ENCODE measurements at places on chromosomes 1 and 21.

DNA sequence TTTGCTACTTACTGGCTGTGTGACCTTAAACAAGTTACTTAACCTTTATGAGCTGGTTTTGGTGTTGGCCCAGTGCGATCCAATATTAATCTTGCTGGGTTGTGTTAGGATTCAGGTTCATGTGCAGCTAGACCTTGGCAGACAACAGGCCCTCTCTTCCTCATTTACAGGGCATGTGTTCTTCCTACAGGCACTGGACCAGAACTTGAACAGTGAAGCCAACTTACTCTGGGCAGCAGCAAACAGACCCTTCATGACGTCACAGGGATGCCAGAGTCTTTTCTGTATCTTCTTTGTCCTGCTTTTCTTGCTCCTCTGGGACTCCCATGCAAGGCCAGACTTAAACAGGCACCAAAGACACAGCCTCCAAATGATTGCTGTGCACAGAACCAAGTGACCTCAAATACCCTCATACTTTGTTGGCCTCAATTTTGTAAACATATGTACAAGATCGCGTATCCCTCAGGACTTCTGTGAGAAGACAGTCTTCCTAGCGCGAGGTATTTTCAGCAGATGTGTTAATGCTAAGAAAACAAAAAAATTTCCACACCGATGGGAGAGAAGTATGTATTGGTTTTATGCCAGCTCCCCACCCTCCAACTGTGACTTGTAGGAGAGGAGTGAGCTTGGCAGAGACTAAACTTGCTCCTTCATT, 73.7 kb downstream of the URB2 start:
- no peak for DNase-seq

- DNase-seq = no peak
These were observed 65.9 kb upstream of the ATP5PO start for GRCh38 chr21:33981391-33982101.

GRCh38 chr1:116725798-116726197, 28.4 kb upstream of the CD2 start:
- DNase-seq = no peak

DNA sequence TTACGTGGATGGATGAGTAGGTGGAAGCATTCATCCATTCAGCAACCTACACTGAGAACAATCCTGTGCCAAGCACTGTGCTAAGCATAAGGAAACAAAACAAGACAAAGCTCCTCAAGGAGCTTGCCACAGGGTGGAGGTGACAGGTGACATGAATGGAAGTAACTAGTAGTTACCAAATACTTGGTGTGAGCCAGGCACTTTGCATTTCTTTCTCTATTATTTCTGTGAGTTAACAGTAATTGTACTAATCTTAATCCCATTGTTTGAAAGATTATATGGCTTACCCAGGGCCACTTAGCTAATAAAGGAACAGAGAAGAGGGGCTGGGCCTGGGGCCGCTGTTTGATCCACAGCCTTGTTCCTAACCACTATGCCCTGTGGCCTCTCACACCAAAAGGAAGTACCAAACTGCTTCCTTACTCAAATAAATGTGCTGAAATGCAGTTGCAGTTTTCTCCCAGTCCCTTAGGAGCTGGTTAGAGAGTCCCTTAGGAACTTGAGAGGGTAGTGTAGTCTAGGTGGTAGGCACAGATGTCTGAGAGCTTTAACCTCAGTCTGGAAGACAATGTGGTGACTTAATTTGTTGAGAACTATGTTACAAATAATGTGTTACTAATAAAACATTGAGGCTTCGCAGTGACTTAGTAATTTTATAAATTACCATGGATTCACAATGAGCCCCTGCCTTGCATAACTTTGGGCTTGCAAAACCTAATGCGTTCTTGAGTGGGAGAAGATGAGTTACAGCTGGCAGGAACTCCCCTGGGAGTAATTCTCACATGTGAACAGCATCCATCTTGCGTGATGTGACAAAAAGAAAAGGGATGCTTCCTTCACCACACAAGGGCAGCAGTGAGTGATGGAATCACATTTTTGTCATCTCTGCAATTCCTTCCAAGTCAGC, 69.8 kb downstream of the MPZL1 start:
- DNase-seq = no peak

DNA sequence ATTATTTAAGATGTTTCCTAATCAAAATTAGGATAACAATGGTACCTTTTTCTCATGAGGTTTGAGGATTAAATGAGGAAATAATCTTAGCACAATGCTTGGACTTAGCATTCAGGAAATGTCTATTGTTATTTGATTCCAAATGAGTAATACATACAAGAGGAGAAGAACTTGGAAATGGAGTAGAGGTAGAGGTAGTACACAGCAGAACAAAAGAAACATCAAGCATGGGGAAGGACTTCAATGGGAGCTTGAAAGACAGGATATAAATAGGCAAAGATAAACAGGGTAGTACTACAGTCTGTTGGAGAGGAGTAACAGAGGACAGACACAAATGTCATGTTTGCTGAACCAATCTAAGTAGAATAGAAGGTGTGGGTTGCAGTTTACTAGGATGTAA, 59.5 kb upstream of the RGS2 start:
- no peak for DNase-seq

DNA sequence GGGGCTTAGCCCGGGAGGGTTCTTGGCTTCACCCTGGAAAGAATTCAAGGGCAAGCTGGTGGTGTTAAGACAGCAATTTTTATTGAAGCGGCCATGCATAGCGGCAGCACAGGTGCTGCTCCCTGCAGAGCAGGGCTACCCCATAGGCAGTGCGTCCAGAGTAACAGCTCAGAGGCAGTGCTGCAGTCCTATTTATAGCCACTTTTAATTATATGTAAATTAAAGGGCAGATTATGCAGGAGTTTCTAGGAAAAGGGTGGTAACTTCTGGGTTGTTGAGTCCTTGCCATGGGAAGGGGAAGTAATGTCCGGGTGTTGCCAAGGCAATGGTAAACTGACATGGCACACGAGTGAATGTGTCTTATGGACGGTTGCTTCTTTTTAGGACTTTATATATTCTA, 57.0 kb downstream of the VPS26C start:
- DNase-seq = no peak

Data from GM10248 (cell line).